ENCODE measurements at places on chromosomes 12 and 14.

- no peak for DNase-seq
Measured at GRCh38 chr14:104973385-104974145, 4.6 kb downstream of the AHNAK2 start.

- DNase-seq = no peak
Measured at GRCh38 chr12:45587012-45587411, 142.5 kb upstream of the ARID2 start.

DNA sequence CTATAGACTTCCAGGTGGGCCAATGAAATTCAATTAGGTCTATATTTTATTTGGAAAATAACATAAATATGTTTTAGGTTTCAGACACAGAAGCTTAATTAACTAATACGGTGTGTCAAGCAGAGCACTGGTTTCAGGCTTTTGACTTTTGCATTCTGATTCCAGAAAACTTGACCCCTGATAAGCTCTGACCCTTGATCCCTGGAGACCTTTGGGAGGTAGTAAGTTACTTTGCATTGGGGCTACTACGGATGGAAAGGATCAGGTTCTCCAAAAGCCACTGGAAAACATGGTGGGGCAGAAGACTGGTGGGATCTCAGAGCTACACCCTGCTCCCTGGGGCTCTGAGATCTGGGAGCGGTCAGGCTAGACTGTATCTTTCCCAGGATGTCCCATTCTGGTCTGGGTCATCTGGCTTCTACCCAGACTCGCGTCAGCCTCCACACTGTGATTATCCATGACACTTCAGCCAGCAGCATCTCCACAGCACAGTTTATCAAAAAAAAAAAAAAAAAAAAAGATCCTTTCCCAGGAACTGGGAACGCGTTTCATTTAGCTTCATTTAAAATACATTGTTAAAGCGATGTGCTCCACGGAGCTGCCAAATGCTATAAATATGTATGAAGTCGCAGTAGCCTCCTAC, 17.8 kb upstream of the EMP1 start:
- DNase-seq = no peak

DNA sequence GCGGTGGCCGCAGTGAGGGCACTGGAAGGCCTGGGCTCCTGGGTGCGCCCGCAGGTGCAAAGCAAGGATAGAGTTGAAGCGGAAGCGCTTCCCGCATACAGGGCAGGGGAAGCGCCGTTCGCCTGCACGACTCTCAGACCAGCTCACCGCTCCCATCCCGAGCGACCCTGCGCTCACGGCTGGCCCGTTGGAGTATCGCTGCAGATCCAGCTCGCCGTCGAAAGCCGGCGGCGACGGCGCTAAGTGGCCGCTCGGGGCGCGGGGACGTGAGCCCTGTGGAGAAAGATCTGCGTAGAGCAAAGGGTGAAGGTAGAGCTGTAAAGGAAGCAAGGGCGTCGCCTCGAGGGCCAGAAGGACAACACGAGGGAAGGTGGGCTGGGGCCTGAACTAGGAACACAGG, 5.4 kb downstream of the ZNF219 start:
- no peak for DNase-seq

DNA sequence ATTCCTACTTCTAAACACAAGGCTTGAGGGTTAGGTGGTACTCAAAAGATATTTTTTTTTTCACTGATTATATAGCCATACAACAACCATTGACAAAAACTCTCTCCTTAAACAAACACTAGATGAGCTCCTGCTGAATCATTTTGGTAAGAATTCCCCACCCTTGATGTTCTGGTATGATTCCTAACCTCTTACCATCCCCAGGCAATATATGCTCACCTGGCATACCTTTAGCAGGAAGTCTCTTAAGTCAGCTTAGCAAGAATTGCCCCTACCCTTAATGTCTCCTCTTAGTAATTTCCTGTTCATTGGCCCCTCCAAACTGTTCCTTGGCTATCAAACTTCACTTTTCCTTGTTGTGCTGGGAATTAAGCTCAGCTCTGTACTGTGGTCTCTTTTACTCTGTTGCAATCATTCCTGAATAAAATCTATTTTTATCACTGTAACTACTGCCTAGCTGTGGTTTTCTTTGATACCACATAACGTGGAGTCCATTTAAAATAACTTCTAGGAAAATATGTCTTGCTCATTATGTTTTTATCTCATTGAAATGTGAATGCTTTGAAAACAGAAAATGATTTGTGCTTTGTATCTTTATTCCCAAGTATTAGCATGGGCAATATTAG, 712.6 kb downstream of the SLC16A7 start:
- DNase-seq = no peak

DNA sequence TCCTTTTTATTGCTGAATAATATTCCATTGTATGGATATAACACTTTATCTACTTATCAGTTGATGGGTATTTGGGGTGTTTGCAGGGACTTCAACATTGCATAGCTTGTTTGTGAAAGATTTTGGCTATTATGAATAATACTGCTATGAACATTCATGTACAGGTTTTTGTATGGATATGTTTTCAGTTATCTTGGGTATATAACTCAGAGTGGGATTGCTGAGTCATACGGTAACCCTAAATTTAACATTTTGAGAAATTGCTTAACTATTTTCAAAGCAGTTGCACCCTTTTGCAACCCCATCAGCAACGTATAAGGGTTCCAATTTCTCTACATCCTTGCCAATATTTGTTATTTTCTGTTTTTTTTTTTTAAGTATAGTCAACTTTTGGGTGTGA, 27.3 kb upstream of the HELB start:
- DNase-seq = no peak

- no peak for DNase-seq
Measured at GRCh38 chr14:101992708-101993107, 28.3 kb downstream of the DYNC1H1 start.

- DNase-seq = no peak
Measured at GRCh38 chr12:52209321-52209720, 17.5 kb upstream of the KRT80 start.

- peak; percentile 3 for DNase-seq
Measured at GRCh38 chr12:27732281-27732680, 21.6 kb downstream of the MRPS35 start.

GRCh38 chr14:87430810-87431209, 562.2 kb downstream of the GALC start:
- DNase-seq = no peak

- DNase-seq = no peak
Measured at GRCh38 chr14:71693381-71693780, 238.8 kb upstream of the RGS6 start.

DNA sequence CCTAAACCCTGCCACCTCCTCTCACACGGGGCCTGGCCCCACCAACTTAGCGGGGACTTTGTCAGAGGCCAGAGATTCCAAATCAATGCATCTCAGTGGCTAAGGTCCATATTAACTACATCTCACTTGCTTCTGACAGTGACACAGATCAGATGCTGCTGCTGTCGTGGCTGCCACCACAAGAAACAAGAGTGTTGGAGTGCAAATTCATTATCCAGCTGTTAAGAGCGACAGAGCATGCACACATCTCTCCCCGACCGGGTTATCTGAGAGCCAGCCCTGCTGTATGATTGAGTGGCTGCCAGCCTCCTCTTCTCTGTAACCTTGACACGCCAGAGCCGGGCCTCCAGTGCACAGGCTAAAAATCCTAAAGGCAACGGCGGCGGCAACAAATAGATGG, 40.2 kb downstream of the SPRING1 start:
- DNase-seq = no peak

DNA sequence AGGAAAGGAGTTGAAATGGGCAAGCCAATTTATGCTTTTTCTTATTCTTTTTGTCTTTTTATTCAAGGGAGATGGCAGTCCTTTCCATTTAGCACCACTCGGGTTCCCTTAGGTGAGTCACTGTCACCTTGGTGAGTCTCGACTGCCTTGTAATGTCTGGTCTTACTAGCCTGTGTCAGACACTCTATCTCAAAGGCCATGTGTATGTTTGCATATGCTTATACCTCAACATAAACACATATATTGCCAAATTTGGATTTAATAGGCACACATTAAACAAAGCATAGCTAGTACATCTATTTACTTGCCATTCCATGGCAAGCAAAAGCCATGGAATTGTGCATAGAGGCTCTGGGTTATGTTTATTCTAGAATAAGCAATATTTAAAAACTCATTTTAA, 624.9 kb upstream of the FOXG1 start:
- no peak for DNase-seq

- DNase-seq = peak; percentile 38
Measured at GRCh38 chr12:46354111-46354801, 18.3 kb downstream of the SLC38A2 start.

- no peak for DNase-seq
Measured at GRCh38 chr12:102760322-102760721, 156.7 kb downstream of the PAH start.

GRCh38 chr12:95790033-95790916, at the start of gene NTN4:
TSS of gene NTN4 (minus strand) at chr12:95790764. CDS start at chr12:95790309, 455 bp downstream.
- peak; percentile 16 for DNase-seq

- no peak for DNase-seq
Measured at GRCh38 chr12:94643606-94644005, 6.8 kb downstream of the TMCC3 start.

GRCh38 chr14:73014105-73014504, 12.8 kb downstream of the ZFYVE1 start:
- DNase-seq = no peak

DNA sequence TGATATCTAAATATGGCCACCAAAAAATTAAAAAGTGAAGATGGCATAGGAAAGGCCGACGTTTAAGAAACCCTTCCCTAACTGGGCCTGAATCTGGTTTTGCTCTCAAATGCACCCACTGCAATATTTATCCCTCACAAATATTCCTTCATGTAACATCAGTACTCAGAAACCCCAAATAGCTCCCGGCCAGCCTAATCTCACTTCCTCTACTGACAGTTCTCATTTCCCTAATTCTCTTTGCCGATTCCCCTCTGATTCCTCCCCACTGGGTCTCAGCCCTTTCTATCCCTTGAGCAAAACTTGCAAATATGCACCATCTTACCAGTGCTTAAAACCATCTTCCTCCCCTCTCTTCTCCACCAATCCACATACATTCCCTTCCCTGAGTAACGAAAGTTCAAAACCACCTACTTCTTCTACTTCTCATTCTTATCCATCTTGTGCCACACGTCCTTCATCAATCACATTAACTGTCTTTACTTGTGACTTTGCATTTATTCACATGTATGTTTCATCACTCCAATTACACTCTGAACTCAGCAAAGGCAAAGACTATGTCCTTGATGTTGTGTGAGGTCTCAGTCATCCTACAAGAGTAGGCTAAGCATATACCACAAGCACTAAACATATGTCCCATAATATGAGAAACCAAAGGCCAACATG, 23.1 kb downstream of the KCNK10 start:
- DNase-seq = no peak

GRCh38 chr12:121182222-121182893, 27.6 kb upstream of the P2RX4 start:
- DNase-seq = no peak

DNA sequence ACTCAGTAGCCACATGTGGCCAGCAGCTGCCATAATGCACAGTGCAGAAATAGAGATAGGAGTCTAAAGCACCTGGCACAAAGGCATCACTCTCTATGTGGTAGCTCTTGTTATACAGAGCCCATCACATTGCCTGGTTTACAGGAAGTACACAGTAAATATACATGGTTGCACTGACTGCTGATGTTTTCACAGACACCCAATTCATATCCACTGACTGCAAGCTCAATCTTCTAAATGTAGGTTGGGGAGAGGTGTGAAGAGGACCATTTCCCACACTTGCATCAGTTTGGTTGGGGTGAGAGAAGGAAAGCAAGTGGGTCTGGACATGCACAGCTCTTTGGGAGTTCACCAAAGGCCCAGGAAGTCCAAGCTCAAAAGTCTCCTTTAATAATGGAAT, 172.8 kb downstream of the DPF3 start:
- DNase-seq = peak; percentile 3

DNA sequence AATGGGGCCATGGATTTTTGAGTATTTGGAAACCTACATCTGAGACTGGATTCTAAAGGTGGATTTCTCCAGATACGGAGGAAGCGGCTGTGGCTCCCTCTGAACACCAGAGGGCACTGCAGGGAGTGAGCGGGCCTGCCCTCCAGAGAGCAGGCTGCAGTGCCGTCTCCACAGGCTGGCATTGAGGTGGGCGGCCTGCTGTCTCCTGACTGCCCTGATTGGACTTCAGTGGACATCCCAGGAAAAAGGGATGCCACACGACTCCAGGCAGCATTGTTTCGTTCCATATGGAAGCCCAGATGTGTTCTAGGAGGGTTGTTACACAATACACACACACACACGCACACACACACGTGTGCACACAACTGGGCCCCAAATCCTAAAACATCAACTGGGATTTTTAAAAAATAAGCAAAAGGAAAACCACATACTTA, 20.9 kb upstream of the ANO2 start:
- DNase-seq = peak; percentile 34

DNA sequence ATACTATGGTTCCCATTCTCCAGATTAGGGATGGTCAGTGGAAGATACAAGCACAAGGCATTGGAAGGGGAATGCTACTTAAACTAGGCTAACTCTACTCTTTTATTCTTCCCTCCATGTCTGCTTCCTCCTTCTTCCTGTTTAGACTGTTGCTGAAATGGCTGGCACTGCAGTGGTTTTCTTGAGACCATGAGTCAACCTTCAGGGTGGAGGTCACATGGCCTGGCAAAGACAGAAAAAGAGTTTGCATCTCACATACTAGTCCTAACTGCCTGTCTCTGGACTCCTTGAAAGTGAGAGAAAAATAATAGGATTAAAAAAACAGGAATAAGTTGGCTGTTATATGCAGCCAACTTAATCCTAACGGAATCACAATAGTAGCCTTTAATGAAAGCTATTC, 37.0 kb downstream of the ALDH1L2 start:
- no peak for DNase-seq

- DNase-seq = no peak
Measured at GRCh38 chr14:43198465-43198864, 1308.6 kb downstream of the FSCB start.

GRCh38 chr12:38904537-38905479, 583 bp downstream of the CPNE8 start:
- peak; percentile 71 for DNase-seq

GRCh38 chr12:18753481-18754123, 15.7 kb downstream of the CAPZA3 start:
- no peak for DNase-seq

- DNase-seq = no peak
Measured at GRCh38 chr12:111807232-111807631, 34.8 kb upstream of the MAPKAPK5 start.

Data from CD4-positive, alpha-beta T cell treated with Interleukin-10 for 1 hour (primary cell).